NCI-H1092 treated with DMSO at 0.1 percent for 48 hours (cell line): ENCODE measurements at places on chromosomes 7 and 10.

DNA sequence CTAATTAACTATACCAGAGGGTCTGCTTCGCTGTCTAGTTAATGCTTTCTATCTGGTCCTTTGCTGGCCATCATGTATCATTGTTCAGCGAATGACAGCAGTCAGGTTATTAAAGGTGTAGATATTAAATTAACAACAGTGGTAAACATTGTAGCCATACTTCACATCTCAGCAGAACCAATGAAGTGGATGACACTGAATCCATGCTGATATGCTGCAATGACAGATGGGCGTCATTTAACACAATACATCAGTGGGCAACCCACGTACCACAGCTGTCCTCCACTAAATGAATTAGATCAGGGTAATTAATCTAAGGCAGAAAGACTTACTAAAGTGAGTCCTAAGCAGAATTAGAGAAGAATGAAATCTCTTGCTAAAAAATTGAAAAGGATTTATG is 767.2 kb downstream of the NXPH1 start:
- DNase-seq: no peak

GRCh38 chr7:11298220-11298619 is 324.5 kb downstream of the PHF14 start:
- no peak for DNase-seq

GRCh38 chr7:75878312-75878768 is 494 bp upstream of the RHBDD2 start:
- no peak for DNase-seq

DNA sequence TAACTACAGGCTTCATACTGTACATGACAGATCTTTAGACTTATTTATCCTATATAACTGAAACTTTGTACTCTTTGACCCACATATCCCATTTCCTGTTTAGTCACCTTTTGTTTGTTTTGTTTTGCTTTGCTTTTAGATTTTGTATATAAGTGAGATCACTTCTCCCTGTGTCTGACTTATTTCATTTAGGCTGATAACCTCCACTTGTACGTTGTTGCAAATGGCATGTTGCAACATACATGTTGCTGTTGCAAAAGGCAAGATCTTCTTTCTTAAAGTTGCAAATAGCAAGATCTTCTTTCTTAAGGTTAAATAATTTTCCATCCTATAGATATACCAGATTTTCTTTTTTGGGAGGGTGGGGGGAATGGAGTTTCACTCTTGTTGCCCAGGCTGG is 341.5 kb downstream of the OTUD1 start:
- no peak for DNase-seq

GRCh38 chr10:96205580-96205979 is 65.8 kb downstream of the BLNK start:
- no peak for DNase-seq

DNA sequence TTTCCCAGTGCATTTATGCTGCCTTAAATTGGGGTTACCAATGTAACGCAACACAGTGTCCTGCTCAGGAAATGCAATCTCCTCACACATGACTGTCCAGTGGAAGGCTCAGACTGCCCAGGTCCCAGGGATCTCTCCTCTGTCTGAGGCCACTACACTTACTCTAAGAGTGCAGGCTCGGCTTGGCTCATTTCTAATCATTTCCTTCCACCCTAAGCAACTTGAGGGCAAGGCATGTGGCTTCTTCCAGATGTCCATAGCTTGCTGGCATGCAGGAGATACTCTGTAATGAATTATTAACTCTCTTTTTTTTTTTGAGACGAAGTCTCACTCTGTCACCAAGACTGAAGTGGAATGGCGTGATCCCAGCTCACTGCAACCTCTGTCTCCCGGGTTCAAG is 23.7 kb downstream of the PLAC9 start:
- no peak for DNase-seq

GRCh38 chr7:5682551-5683279 is 98.7 kb downstream of the RNF216 start:
- no peak for DNase-seq

DNA sequence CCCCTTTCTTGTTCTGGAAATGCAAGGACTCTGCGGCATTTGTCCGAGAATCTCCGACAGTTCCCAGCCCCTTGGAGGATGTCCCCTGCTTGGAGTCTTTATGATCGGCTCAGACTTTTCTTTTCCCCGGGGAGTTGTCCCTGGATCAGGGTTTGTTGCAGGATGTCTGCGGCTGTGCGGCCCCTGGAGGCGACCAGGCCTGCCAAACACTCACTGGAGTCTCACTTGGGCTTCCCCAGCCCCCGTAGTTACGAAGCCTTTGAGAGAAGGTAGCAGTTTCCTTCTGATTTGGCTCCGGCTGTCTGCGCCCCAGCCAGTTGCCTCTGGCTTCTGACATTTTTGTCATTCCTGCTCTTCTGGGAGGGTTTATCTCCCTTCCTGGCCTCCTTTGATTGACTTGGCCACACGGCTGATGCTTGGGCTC is 16.1 kb downstream of the COL26A1 start:
- DNase-seq: no peak

DNA sequence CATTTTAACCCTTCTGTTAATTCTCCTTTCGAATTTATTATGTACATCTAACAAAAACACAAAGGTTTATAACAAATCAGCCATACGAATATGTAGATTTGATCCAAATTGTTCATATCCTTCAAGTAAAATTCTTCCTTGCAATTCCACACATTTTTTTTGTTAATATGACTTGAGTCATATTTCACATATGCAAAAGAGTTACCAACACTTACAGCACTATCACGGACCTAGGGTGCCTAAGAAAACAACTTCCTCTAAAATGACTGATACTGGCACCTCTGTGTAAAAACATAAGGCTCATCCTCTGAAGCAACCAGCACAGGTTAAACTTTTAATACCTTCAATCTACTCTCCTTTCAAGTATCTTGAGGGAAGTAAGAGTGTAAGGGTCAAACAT is 451.8 kb downstream of the SEMA3D start:
- no peak for DNase-seq
